Cardiac septum (tissue), 1 donor: ENCODE measurements at places on chromosomes 6 and 20. TPM values are rescaled to one million over a fixed set of nuclear protein-coding genes. Genes with fewer than 3 reads are reported as not detected.

Gene RAD21L1
- not detected for total RNA-seq

Gene OVOL2
- total RNA-seq = not detected

Gene HCRTR2
- total RNA-seq = not detected

Gene WASF1
- total RNA-seq = 0.78 TPM

Gene TXLNB
- total RNA-seq = 135 TPM

Gene TFAP2D
- not detected for total RNA-seq

DNA sequence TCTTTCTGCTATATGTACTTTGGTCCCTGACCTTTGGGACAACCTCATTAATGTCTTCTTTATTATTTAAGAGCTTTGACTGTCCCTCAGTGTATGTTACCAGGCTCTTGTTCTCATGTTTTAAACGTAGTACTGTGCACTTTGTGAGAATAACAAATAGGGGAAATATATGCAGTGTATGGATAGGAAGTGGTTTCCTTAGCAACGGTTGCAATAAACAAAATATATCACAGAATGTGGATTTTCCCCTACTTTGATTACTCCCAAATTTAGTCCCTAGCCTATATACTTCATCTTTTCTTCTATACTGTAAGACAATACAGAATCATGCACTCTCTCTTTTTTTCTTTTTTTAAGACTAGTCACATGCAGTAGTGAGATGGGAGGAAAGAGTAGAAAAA, 123.8 kb upstream of the AKIRIN2 start:
- DNase-seq = no peak

DNA sequence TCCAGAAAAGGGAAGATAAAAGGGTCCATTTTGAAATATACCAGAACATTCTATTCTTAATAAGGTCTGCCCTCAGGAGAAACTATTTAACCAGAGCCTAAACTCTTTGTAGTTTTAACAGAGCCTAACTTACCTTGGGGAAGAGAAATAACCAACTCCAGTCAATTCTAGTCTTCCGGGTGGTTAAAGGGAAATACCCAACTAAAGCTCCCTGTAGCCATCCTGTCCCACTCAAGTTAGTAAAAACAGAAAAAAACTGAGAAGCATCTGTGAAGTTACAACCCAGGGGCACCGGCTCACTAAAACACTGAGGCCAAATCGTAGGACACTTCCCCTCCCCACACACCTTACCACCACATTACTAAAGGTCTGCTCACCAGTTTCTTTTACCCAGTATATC, 23.7 kb downstream of the CEP85L start:
- no peak for DNase-seq

DNA sequence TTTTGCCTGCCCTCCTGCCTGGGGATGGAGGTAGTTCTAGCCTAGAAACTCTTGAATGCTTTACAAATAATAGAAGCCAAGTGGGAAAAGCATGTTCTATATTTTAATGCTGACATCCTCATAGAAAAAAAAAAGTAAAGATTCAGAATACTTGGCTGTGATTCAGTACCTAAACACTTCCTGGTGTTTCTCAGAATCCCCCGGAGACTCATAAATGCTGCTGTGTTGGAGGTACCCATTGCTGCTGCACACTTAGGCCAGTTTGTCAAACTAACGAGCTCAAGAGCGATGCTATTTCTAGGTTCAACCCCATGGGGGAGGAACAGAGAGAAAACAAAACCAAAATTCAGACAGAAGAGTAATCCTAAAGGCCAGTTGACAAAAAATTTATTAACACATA, 38.8 kb upstream of the ZFP64 start:
- DNase-seq = no peak

DNA sequence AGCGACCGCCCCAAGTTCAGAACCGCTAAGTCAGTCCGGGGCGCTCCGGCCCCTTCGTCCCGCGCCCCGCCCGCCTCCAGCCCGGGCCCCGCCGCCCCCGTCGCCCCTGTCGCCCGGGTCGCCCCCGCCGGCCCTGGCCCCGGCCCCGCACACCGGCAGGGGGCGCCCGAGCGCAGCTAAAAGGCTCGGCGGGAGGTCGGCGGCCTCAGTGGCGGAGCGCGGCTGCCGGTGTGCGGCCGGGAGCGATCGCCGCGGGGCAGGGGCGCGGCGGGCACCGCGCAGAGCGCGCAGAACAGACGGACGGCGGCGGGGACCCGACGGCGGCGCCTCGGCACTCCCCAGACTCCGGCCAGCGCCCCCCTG, at the start of gene FNDC1:
Gene FNDC1 (plus strand): TSS at position 208 of the 363 bp plus-strand sequence. CDS start 197 bp downstream, outside the sequence.
- DNase-seq = no peak

DNA sequence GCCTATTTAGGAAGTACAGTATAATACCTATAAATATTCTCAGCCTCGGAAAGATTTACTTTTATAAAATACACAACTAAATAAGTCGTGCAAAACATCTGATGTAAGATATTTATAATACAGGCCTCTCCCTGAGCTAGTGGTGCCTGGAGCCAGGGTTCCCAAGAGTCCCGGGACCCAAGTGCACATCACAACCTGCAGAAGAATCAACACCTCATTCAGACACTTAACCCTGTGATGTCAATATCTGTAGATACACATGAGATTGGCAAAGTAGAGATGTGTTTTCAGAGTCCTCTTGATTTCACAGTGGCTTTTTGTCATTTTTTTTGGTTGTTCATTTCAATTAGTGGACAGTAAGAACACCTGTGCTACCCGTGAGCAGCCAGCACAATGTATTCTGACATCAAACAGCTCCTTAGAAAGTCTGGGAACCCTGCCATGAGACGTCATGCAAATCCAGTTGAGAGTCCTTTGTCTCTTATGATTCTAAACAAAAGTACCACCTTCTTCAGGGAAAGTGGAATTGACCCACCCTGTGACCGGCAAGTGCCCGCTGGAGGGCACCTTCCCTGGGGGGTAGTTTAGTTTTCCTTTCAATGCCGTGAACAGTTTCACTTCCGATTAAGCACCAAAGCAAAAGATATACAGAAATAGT, 101.6 kb downstream of the DACT2 start:
- no peak for DNase-seq

DNA sequence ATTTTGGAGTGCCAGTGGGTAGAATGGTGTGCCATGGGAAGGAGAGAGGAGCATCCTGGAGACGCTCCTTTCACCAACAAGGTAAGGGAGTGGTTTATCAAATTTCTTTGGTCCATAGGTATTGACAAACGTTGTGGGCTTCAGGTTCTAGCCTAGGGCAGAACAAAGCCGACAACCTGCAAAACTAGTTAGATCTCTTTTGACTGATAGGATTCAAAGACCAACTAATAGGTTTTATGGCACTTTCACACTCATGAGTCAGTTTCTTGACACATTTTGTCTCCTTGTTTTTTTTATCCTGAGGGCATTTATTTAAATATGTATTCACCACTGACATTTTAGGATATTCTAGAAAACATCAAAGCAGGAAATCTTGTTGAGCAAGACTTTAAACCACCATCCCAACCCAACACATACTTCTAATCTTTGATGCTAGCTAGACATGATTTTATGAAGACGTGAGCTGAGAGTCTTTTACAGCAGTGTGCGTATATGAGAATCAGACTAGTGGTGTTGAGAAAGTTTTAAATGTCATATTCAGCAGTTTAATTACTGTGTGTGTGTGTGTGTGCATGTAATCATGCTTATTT, 370.4 kb upstream of the HSF2 start:
- DNase-seq = no peak

GRCh38 chr6:35425284-35425683, 26.9 kb upstream of the FANCE start:
- DNase-seq = no peak

- no peak for DNase-seq
Measured at GRCh38 chr20:20741087-20742045, 28.9 kb upstream of the RALGAPA2 start.

DNA sequence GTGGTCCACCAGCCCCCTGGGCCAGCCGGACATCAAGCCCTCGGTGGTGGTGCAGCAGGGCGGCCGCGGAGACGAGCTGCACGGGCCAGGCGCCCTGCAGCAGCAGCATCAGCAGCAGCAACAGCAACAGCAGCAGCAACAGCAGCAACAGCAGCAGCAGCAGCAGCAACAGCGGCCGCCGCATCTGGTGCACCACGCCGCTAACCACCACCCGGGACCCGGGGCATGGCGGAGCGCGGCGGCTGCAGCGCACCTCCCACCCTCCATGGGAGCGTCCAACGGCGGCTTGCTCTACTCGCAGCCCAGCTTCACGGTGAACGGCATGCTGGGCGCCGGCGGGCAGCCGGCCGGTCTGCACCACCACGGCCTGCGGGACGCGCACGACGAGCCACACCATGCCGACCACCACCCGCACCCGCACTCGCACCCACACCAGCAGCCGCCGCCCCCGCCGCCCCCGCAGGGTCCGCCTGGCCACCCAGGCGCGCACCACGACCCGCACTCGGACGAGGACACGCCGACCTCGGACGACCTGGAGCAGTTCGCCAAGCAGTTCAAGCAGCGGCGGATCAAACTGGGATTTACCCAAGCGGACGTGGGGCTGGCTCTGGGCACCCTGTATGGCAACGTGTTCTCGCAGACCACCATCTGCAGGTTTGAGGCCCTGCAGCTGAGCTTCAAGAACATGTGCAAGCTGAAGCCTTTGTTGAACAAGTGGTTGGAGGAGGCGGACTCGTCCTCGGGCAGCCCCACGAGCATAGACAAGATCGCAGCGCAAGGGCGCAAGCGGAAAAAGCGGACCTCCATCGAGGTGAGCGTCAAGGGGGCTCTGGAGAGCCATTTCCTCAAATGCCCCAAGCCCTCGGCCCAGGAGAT, 1.0 kb downstream of the POU3F2 start:
- no peak for DNase-seq

- no peak for DNase-seq
Measured at GRCh38 chr6:24284006-24284405, 73.9 kb downstream of the DCDC2 start.

DNA sequence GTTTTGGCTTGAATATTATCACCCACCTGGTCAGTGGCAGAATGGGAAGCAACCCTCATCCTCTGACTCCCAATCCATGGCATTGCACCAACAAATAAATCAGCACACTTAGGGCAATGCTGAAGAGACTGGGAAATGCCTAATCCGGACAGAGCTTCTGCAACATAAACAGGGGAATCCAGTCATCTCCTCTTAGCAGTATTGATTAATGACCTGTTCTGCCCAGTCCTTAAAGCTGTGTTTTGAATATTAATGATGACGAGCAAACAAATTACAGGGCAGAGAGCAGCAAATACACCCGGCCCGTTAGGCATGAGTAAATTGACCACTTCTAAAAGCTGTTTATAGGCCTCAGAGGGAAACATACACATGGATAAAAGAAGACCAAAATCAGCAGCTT, 77.0 kb upstream of the B3GAT2 start:
- DNase-seq = no peak

GRCh38 chr6:38144365-38144945, 324.9 kb downstream of the ZFAND3 start:
- no peak for DNase-seq
